DMS79 treated with DMSO at 0.1 percent for 48 hours (cell line): ENCODE measurements at places on chromosomes 2 and 18.

- no peak for DNase-seq
These were observed at the start of gene INPP5D for GRCh38 chr2:233059797-233060500. Gene INPP5D, plus strand, starts transcription at chr2:233060342. Its CDS starts 137 bp downstream, at chr2:233060479.

DNA sequence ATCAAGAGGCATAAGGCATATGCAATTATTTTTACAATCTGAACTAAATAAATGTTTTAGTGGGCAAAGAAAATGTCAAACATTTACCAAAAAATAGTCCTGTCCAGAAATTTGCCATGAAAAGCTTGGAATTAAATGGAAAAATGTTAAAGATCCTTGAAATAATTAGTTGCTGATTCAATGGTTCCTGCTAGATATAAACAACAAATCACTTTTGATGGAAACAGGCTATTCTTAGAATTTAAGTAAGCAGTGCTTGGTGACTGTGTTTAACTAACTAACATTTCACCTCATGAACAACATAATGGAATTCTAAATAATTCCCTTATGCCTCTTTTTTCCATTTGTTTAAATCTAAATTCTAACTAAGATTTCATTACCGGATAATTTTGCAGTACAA is 3.9 kb downstream of the RND3 start:
- no peak for DNase-seq

GRCh38 chr2:45274250-45274926 is 265.1 kb upstream of the SIX2 start:
- DNase-seq = peak; percentile 39

- no peak for DNase-seq
These were observed 17.2 kb upstream of the COL3A1 start for GRCh38 chr2:188956961-188957360.

DNA sequence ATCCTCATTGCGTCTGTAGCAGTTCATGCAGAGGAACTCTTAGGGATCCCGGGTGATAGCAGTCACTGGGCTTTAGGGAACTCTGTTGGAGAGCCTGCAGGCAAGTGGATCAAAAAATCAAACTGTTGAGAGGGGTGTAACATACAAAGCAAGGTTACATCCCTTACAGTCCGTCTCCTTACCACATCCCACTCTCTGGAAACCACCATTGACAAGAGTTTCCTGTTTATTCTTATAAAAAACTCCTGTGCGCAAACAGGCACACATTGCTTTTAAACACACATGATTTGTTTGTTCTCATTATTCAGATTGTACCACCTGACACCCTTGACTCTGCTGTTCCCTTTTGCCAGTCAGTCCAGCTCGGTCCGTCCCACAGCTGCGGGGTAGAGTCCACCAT is 137.7 kb downstream of the LTBP1 start:
- DNase-seq = no peak

DNA sequence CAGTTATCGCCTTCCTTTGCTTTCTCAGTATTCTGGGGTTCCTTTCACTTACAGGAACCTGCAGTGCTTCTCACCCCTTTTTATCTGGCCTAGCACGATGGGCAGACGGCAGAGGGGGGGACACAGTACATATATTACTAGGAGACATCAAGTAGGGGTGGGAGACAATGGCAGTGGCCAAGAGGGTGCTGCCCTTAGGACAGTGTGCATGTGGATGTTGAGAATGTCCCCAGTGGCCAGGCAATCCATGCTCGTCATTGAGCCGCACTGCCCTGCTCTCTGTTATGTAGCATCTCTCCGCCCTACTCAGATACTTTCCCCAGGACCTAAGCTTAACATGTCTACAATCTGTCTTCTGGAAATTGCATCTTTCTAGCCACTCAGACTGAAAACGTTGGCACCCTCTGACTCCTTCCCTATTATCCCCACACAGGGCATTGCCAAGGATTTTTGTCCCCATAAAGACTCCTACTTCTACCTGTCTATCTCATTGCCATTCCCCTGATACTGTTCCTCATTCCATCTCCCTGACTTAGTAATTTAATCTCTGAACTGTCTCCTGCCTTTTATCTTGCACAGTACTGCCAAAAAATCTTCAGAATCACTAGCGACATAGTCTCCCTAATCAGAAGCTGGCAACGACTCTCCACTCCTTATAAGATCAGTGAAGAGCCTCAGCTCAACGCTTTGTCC is 6.6 kb downstream of the DSG2 start:
- no peak for DNase-seq

GRCh38 chr18:3605954-3606443 is 156.0 kb downstream of the TGIF1 start:
- DNase-seq = peak; percentile 57

DNA sequence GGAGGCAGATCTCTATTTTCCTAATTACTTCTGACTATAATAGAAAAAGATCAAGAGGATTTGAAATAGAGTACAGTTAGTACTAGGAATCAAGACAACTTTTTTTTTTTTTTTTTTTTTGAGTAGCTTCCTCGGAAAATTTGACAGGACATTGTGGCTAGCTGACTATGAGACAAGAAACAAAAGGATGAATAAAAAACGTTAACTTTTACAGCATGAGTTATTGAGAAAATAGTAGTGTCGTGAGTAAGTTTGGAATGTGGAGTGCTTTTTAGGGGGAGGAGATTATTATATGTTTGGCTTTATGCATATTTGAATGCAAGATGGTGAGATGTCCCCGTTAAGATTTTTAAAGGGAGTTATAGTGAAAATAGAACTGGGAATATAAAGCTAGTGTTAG is 27.7 kb upstream of the CPS1 start:
- no peak for DNase-seq

GRCh38 chr2:109508556-109508955 is 105.2 kb downstream of the SEPTIN10 start:
- no peak for DNase-seq

- no peak for DNase-seq
These were observed 305.7 kb upstream of the PKDCC start for GRCh38 chr2:41741951-41742595.

GRCh38 chr2:151381266-151381665 is 23.9 kb downstream of the TNFAIP6 start:
- no peak for DNase-seq
